ENCODE measurements at places on chromosomes 2 and 18.

GRCh38 chr18:35477497-35477896, 20.3 kb downstream of the INO80C start:
- DNase-seq = no peak

DNA sequence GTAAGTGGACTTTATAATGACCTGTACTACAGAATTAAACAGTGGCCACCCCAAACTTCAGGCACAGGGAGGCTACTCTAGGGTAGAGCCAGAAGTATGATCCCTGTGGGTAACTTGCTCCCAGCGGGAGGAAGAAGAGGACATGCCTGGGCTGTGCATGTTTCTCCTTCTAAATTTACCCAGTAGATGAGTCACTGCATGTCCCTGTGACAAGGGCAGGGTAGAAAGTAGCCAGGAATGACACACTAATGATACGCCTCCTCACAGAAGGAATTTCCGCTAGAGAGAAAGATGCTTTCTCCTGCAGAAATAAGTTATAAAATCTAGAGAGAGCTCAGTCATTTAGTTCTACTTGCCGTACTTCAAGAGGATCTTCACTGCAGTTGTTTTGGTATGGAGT, 7.5 kb downstream of the ACYP2 start:
- DNase-seq = peak; percentile 90

GRCh38 chr2:31008561-31009114, 129.6 kb downstream of the GALNT14 start:
- DNase-seq = no peak

- no peak for DNase-seq
Measured at GRCh38 chr2:170869036-170869435, 52.3 kb downstream of the GAD1 start.

DNA sequence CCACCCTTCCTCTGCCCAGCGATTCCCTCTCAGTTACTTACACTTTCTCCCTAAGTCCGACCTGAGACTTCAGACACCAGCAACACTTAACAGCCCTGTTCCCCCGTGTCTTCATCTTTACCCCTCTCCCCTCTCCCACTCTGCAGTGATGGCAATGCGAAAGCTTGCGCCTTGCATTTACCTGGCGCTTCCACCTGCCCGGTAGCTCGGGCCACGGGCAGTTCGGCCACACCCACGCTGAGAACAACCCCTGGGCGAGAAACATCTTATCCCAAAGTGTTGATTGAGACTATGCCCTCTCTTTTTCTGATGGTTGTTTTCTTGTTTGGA, 558 bp downstream of the DNAJC10 start:
- DNase-seq = no peak

- DNase-seq = no peak
Measured at GRCh38 chr2:71244302-71244660, 17.4 kb upstream of the PAIP2B start.

DNA sequence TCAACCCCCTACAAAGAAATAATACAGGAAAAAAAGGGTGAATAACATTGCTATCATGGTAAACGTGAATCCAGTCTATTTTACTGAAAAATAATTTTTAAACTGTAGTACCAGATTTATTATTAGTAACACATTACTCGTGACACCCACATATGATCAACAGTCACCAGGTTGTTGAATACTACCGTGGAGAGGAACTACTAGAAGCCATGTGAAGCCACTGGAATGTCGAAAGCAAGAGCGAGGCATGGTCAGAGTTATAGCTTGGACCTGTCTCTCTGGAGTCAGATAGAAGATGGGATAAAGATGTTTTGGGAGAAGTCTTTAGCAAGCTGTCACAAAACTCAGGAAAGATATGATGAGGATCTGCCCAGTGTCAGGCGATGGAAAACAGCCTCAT, 63.2 kb upstream of the EPB41L3 start:
- no peak for DNase-seq

DNA sequence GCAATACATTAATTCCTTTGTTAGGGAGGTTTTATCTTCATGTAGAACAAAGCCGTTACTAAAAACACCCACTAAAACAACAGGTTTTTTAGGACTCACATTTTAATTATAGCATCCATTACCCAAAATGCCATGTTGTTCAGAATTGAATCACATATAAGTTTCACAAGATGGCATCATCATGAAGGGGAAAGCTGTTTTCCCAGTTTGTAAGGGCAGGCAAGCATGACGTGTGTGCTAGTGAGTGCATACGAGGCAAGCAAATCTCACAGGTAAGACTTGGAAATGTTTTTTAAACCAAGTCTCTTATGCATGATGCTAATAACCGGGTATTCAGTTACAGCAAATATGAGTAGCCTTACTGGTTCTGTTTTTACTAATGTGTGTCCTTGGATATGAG, 111.8 kb upstream of the NFATC1 start:
- no peak for DNase-seq

- peak; percentile 43 for DNase-seq
Measured at GRCh38 chr2:209425471-209426071, 1.7 kb downstream of the MAP2 start.

- no peak for DNase-seq
Measured at GRCh38 chr2:222193328-222193983, 105.3 kb downstream of the PAX3 start.

- no peak for DNase-seq
Measured at GRCh38 chr2:106358081-106358480, 110.1 kb downstream of the RGPD3 start.

- peak; percentile 71 for DNase-seq
Measured at GRCh38 chr2:156908825-156909224, 348.7 kb upstream of the GALNT5 start.

GRCh38 chr2:181828122-181828705, 63.3 kb upstream of the ITPRID2 start:
- no peak for DNase-seq

DNA sequence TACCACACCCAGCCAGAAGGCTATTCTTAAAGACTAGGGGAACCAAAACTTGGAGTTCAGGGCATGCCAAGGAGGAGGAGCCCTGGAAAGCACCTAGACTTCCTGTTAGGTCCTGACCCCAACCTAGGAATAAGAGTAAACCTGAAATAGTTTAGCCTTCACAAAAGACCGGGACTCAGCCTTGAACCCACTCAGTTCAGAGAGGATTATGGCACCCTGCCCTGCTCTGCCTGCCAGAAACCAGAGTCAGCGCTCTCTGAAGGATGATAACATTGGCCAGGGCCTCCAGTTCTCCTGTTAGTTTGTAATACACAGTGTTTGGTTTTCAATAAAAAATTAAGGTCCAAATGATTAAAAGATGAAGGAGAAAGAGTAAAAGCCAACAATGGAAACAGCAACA, 96.4 kb downstream of the LDLRAD4 start:
- DNase-seq = no peak

All from fibroblast of skin of back (primary cell).